ENCODE measurements at places on chromosomes 5 and 9. TPM values are rescaled to one million over a fixed set of nuclear protein-coding genes. Genes with fewer than 3 reads are reported as not detected.

DNA sequence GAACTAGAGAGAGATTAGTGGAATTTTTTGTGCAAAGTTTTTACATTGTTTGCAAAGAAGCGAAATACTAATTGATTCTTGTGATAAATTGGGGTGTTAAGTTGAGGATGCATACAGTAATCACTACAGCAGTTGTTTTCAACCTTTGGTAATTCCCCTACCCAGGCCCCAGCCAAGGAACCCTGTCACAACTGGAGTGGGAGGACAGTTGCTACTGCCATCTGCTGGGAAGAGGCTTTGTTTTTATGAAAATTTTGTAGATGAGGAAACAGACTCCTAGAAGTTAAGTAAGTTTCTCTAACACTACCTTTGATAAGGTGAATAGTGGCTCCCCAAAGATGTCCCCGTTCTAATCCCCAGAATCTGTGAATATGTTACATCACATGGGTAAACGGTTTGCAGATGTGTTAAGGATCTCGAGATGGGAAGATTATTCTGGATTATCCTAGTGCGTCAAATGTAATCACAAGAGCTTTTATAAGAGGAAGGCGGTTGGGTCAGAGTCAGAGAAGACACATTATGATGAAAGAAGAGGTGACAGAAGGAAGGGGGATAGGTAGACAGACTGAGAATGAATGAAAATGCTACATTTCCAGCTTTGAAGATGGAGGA lies 34.0 kb upstream of the PPP1R2B start:
- H3K27ac ChIP-seq = no peak overlapping the region
- no peak for DNase-seq
- H3K36me3 ChIP-seq = no peaks in the 10 kb centered on the region

Gene SPATA31A3
- not detected for polyA plus RNA-seq

DNA sequence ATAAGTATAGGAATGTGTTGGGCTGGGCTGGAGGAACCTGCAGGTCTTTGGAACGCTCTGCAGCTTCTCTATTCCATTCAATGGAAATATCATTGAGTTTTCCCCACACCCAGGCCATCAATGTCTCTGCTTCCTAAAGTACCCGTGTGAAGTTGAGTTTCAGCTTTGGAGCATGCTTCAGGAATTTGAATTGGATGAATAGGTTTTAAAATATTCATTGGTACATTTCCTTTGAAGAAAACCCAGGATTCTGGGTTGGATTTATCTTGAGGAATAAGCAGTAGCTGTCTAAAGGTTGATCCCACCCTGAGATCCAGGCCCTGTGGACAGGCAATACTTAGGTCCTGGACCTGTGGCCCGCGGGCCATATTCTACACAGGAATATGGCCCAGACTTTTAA lies 37.3 kb downstream of the INSYN2B start:
- DNase-seq = no peak
- H3K36me3 ChIP-seq = peaks cover 3% of the 10 kb centered on the region
- no peak overlapping the region for H3K27ac ChIP-seq
- no peaks in the 10 kb centered on the region for H3K4me1 ChIP-seq
- no peak overlapping the region for H3K4me3 ChIP-seq
- H3K27me3 ChIP-seq = no peaks in the 10 kb centered on the region

GRCh38 chr5:65150599-65151304 lies 331.0 kb downstream of the ADAMTS6 start:
- no peak overlapping the region for H3K27ac ChIP-seq
- no peaks in the 10 kb centered on the region for H3K4me1 ChIP-seq
- DNase-seq = no peak

GRCh38 chr5:116935561-116936162 lies 361.0 kb upstream of the SEMA6A start:
- H3K4me3 ChIP-seq = no peak overlapping the region
- no peak overlapping the region for H3K27ac ChIP-seq
- DNase-seq = no peak
- H3K4me1 ChIP-seq = no peaks in the 10 kb centered on the region

Gene ZNF462
- 1.8 TPM for polyA plus RNA-seq

DNA sequence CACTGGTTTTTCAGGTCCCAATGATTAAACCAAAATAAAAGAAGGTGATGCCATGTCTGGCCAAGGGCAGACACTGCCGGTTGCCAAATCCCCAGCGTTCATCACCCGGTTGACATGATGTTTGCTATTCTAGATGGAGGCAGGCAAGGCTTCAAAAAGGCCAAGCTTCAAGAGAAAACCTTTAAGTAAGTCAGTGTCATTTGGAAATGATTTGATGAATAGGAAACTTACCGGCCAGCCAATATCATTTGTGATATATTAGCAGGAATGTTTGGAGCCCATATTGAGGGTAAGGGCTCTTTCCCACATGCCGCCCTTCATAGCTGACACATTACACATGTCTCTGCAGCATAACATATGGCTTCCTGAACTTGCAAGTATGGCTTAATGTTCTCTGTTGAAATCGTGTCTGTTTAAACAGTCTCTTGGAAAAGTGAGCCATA lies 89.5 kb upstream of the TTC23L start:
- no peaks in the 10 kb centered on the region for H3K4me1 ChIP-seq
- no peaks in the 10 kb centered on the region for H3K27me3 ChIP-seq
- no peak for DNase-seq
- H3K27ac ChIP-seq = no peak overlapping the region
- H3K36me3 ChIP-seq = no peaks in the 10 kb centered on the region
- H3K4me3 ChIP-seq = no peak overlapping the region

- no peaks in the 10 kb centered on the region for H3K4me1 ChIP-seq
- no peak for DNase-seq
- no peaks in the 10 kb centered on the region for H3K36me3 ChIP-seq
Measured at GRCh38 chr5:36635721-36636390, 29.4 kb downstream of the SLC1A3 start.

Gene TPPP
- 3.3 TPM for polyA plus RNA-seq

- H3K27ac ChIP-seq = no peak overlapping the region
- H3K4me3 ChIP-seq = no peak overlapping the region
- DNase-seq = no peak
- H3K27me3 ChIP-seq = no peaks in the 10 kb centered on the region
- H3K36me3 ChIP-seq = no peaks in the 10 kb centered on the region
Measured at GRCh38 chr5:16742938-16743337, 126.1 kb upstream of the RETREG1 start.

DNA sequence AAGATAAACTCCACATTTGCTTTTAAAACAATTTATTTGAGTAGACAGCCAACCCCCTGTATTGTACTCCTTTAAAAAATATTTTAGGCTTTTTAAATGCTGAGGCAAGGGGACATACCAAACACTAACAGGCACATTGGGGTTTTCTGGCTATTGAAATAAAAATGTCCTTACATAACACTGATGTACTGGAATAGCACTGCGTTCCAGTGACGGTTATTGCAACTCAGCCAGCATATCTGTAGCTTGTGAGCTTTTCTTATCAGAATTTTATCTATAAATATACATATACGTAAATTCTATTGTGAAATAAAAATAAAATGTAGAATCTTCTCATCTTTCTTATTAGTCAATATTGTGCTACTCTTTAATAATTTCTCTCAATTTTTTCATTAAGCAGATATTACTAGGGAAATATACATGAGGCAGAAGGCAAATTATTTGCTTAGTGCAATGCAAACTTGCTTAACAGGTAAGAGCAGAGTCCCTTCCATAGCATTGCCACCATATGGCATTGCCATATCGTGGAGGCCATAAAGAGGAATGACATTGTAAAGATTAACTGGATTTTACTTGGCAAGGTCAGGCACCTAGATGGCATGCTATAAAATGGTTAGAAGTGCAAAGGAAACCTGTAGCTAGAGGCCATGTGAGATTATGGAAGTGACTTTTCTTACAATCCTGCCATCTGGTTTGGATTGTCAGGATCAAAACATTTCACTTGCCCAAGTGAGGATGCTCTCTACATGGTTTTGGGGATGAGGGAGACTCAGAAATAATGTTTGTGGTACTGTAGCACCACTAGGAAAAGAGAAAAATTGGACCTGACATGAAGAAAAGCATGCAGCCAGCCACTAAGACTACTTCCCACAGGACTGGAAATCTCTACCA lies 94.8 kb upstream of the CDKN2B start:
- no peak overlapping the region for H3K4me3 ChIP-seq
- no peak for DNase-seq
- H3K4me1 ChIP-seq = peaks cover 27% of the 10 kb centered on the region
- no peak overlapping the region for H3K27ac ChIP-seq
- no peaks in the 10 kb centered on the region for H3K27me3 ChIP-seq

DNA sequence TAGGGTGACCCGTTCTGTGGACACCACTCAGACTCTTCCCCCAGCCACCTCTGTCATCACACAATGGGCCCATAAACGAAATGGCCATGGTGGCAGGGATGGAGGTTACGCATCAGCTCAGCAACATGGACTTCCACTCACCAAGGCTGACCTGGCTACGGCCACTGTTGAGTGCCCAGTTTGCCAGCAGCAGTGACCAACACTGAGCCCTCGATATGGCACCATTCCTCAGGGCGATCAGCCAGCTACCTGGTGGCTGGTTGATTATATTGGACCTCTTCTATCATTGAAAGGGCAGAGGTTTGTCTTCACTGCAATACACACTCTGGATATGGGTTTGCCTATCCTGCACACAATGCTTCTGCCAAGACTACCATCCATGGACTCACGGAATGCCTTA lies 21.1 kb downstream of the MTMR12 start:
- DNase-seq = no peak
- no peaks in the 10 kb centered on the region for H3K4me1 ChIP-seq
- H3K4me3 ChIP-seq = no peak overlapping the region
- no peaks in the 10 kb centered on the region for H3K27me3 ChIP-seq
- no peak overlapping the region for H3K27ac ChIP-seq

DNA sequence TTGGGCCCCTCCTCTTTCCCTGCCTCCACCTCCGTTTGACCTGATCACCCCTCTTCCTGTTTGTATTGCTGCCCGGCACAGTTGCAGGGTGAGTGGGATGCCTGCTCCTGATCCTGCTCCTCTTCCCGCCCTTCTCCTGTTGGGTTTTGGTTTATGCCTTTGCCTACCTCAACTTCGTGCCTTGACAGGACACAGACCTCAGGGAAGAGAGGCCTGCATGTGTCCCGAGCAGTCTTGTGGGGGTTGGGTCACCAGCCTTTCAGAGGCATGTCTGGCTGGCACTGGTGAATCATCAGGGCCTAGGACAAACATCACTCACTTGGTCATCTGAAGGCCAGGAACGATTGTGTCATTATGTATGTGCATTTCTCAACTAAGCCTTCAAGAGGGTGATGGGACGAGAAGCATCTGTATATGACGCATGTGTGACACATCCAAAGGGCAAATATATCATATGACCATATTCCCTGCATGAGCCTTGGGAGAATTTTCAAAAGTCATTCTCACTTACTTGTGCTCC lies 56.9 kb downstream of the NPR3 start:
- no peak for DNase-seq
- H3K27ac ChIP-seq = no peak overlapping the region
- no peaks in the 10 kb centered on the region for H3K27me3 ChIP-seq
- H3K4me3 ChIP-seq = no peak overlapping the region
- H3K36me3 ChIP-seq = no peaks in the 10 kb centered on the region

DNA sequence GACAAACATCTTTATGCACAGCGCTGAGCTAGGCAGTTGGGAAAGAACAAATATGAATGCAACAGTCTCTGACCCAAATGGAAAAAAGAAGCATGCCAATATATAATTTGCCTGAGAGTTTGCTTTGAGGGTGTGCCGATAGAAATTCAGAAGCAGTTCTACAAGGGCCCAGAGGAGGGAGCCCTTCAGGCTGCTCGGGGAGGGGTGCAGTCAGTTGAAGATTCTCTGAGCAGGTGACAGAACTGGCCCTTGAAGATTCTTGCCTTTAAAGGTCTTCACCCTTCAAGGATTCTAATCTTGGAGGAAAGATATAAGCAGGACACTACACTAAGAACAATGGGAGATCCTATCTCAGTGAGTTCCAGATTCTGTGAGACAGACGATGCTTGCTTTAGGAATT lies 3.7 kb upstream of the PAPPA start:
- no peak for DNase-seq
- no peak overlapping the region for H3K27ac ChIP-seq
- H3K27me3 ChIP-seq = no peaks in the 10 kb centered on the region
- no peaks in the 10 kb centered on the region for H3K36me3 ChIP-seq
- H3K4me3 ChIP-seq = no peak overlapping the region

GRCh38 chr5:177553671-177554429 lies 513 bp downstream of the FAM193B start:
- peaks cover 39% of the 10 kb centered on the region for H3K4me1 ChIP-seq
- peak overlapping the region; percentile 73 for H3K4me3 ChIP-seq
- DNase-seq = peak; percentile 6
- no peaks in the 10 kb centered on the region for H3K36me3 ChIP-seq

DNA sequence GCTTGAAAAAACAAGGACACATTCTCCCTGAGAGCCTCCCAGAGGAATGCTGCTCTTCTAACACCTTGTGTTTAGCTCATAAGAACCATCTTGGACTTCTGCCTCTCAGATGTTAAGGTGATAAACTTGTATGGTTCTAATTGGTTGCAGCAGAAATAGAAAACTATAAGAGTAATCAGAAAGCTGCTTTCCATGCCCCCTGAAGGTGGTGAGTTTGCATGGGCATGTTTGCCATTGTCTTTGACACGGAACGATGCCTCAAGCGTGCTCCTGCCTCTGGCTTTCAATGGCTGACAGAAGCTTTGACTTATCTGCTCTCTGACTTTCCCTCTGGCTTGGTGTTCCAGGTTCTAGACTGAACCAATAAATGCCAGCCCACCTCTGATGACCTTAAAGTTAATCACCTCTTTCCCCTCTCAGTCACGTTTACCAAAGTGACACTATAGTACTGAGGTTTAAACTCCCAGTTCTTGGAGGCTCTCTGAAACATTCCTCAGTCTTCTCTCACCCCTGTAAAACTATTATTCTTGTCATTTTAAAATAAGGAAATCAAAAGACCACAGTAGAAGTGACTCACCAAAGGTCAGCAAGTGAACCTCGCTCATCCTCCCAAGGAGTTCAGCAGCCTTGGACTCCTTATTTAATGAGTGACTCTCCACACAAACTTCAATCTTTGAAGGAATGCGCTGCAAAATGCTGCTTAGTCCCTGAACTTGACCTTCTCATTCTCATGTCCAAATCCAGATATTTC lies 103.6 kb downstream of the PIK3R1 start:
- DNase-seq = no peak
- no peaks in the 10 kb centered on the region for H3K27me3 ChIP-seq
- H3K4me3 ChIP-seq = no peak overlapping the region
- H3K4me1 ChIP-seq = peaks cover 10% of the 10 kb centered on the region
- H3K36me3 ChIP-seq = no peaks in the 10 kb centered on the region

DNA sequence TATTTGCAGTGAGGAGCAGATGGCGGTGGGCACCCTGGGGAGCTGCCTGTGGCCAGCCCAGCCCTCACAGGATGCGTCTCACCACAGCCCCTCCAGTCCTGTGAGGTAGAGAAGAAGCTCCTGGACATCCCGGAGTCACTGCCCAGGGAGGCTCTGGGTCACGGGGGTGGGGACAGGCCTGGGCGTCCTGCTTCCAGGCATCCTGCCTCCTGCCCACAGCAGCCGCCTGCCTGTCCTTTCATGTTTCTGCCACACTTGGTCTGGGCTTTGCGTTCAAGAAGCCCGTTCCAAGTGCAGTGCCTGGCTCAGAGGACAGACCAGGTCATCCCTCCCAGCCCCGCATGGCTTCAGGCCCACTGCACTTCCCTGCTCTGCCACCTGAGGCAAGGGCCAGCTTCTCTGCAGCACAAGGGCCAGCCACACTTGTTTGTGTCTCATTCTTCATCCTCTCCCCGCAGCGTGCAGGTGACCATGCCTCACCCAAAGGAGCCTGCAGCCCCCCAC lies 38.2 kb downstream of the ZDHHC11B start:
- no peaks in the 10 kb centered on the region for H3K4me1 ChIP-seq
- H3K36me3 ChIP-seq = no peaks in the 10 kb centered on the region
- H3K27ac ChIP-seq = no peak overlapping the region
- H3K4me3 ChIP-seq = no peak overlapping the region
- no peak for DNase-seq
- no peaks in the 10 kb centered on the region for H3K27me3 ChIP-seq

Gene PLAC8L1
- not detected for polyA plus RNA-seq

Data from CD4-positive, alpha-beta memory T cell (primary cell).